ENCODE measurements at places on chromosomes 5 and 9.
A peak's percentile ranks its signal among the peaks of the same experiment; 100 is the strongest.

- no peak for DNase-seq
Observed at GRCh38 chr9:127279717-127280285, 15.2 kb downstream of the GARNL3 start.

DNA sequence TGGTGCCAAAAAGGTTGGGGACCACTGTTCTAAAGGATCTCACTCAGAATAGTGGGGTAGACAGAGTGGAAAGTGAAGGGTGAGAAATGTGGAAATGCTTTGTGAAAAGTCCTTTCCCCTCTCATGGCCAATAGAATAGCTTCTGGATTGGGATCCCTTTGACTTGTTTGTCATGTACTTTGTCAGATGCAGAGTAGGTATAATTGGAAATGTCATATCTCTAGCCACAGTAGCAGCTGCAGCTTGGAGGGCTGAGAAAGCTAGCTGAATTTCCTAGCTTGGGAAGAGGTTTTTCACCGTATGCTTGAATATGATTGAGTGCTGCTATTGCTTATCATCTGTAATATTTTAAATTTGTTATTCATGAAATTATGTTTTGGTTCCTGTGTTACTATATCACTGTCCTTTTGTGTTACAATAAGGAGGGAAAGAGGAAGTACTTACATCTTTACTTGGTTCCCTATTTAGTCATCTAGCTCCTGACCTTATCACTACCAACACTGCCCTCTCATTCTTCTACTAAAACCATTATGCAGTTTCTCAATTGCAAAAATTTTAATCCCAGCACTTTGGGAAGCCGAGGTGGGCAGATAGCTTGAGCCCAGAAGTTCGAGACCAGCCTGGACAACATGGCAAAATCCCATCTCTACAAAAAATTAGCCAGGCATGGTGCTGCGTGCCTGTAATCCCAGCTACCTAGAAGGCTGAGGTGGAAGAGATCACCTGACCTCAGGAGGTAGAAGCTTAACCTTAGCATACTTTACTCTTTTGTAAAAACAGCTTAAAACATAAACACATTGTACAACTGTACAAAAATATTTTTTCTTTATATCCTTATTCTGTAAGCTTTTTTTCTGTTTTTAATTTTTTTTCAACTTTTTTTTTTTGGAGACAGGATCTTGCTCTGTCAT is 12.4 kb downstream of the SLC30A5 start:
- no peak for DNase-seq

DNA sequence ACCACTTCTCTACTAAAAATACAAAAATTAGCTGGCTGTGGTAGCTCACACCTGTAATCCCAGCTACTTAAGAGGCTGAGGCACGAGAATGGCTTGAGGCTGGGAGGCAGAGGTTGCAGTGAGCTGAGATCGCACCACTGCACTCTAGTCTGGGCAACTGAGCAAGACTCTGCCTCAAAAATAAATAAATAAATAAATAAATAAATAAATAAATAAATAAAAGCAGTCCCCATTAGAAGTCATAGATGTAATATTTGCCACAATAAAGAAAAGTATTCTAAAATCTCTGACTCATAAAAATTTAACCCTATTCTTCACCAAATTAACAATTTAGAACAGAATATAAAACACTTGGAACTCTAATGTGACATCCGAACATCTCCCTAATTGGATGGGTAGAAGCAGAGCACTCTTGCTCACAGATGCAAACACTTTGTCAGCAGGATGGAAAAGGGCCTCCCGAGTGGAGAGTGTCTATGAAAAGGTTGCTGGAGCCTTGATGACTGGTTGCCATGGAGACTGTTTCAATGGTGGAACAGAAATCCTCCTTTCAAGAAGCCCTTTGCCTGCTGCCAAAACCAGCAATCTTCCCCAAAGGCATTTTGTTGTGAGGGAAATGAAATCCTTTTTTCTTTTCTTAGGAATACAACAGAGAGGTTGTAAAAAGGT is 38.9 kb upstream of the TRAF1 start:
- DNase-seq: peak; percentile 81

GRCh38 chr5:34676416-34676815 is 20.3 kb downstream of the RAI14 start:
- no peak for DNase-seq

GRCh38 chr5:16577677-16578076 is 39.1 kb downstream of the RETREG1 start:
- no peak for DNase-seq

DNA sequence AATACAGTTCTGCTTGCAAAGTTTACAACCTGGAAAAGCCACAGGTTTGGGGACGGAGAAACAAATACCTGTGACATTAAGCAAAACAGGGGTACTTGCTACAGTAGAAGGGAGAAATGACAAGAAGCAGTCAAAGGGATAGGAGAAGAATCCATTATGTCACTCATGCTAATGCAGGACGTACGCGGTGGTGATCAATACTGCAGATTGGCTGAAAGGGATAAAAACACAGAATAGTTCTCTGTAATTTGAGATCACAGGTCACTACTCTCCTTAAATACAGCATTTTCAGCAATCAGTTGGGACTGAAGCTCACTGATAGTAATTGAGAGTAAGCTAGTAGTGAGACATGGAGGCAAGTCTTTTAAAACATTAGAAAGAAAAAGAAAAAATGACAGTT is 130.3 kb upstream of the MTAP start:
- DNase-seq: no peak

DNA sequence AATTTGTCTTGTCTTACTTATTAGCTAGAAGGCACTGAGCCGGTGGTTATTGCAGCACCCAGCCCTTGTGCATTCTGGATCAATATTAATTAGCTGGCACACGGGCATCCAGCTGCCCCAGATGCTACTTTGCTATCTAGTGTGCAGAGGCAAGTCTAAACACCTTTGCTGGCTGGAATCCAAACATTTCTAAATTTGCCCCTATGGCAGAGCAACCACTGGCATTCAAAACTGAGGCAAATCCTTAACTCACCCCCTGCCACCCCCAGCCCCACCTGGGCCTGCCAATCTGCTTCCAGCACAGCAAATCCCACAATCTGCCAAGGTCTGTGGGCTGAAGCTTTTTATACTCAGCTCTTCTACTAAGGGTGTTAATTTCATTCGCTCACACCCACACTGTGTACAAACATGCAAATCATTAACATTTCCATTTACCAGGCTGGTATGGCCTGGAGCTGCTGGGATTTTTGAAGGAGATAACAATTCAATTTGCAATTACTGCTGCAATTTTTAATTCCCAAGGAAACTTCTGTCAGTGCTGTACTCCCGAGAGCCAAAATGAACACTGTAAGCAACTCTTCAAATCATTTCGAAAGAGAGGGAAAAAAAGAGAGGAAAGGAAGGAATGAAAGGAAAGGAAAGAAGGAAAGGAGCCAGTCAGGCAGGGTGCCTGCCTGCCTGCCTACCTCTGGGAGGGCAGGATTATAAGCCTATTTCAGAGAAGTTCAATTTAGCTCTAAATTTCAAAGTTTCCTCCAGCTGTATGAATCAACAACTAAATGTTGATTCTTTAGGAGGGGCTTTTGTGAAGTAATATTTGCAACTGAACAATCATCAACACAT is 35.5 kb downstream of the RAPGEF1 start:
- peak; percentile 69 for DNase-seq

DNA sequence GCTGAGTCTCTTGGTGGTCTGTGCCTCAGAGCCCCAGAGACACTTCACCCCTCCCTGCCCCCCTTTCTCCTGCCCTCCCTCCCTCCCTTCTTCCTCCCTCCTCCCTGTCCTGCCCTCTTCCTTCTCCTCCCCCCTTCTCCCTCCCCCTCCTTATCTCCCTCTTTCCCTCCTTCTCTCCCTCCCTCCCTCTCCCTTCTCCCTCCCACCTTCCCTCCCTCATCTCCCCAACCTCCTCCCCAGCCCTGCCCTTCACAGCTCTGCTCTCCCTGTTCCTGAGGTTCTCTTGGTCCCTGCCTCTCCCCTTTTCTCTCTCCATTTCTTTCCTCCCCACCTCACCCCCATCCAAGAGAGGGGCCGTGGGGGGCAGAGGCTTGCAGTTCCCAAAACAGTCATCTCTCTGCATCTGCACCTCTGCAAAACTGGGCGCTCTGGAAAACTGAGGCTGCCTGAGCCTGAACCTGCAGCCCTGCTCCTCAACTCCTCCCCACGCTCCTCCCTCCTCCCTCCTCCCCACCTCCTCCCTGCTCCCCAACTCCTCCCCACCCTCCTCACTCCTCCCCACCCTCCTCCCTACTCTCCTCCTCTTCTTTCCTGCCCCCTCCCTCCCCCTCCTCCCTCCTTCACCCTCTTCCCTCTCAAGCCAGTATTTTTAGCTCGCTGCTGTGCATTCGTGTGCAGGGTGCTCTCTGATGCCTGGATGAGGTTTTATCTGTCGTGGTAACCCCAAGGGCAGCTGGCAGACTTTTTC is 219.1 kb downstream of the C9orf50 start:
- peak; percentile 35 for DNase-seq

DNA sequence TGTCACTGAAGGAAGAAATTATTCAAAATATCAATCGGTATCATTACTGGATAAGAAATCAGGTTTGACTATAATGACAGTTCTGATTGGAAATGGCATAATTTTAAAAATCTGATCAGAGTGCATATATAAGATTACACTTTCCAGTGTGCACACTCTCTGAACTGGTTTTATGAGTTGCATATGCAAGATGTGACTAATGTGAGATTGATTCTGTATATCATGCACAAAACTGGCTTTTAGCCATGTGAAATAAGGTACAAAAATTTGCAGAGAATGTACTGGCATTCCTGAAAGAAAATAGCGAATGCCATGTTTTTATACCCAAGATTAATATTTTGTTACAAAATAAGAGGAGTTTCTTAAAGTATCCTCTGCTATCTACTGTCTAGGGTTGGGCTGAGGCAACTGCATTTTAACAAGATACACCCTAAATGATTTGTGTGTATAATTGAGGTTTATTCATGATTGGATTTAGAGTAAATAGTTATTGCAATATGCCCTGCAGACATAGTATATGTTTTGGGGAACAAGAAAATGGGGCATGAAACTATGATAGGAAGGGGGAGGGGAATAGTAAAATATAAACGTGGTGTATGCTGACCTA is 70.7 kb downstream of the LNPEP start:
- DNase-seq: no peak

- DNase-seq: no peak
Observed at GRCh38 chr5:139194486-139194885, 3.7 kb downstream of the SIL1 start.

DNA sequence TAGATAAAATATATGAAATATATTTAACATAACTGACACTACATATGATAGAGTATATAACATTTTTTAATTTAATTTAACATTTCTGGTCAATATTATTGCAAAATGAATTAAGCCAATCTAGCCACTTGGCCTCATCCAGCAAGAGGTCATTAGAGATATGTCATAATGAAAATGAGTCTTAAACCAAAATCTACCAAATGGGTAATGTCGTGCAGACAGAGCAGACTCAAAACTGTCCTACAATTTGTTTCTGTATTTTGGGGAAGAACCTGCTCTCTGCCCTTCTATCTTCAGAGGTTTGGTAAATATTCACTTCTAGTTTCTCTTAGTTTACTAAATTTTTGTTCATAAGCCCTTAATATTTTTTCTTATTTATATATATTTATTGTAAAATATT is 61.4 kb downstream of the ARHGEF28 start:
- DNase-seq: no peak

All from Ammon's horn (tissue), 1 donor.